G401 (cell line): ENCODE measurements at places on chromosomes 13 and 19.
A peak's percentile ranks its signal among the peaks of the same experiment; 100 is the strongest.

DNA sequence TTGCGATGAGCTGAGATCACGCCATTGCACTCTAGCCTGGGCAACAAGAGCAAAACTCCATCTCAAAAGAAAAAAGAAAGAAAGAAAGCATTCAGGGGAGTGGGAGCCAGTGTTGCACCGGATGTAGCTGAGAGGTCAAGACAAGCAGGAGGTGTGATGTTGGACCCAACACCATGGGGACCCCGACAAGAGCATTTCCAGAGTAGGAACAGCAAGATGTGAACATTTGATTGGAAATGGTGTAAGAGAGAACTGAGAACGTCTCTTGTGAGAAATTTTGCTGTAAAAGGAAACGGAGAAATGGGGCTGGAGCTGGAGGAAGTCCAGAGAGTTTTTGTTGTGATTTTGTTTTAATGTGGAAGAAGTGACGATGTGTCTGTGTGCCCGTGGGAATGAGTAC lies 15.8 kb upstream of the DPF1 start:
- DNase-seq, result no peak

DNA sequence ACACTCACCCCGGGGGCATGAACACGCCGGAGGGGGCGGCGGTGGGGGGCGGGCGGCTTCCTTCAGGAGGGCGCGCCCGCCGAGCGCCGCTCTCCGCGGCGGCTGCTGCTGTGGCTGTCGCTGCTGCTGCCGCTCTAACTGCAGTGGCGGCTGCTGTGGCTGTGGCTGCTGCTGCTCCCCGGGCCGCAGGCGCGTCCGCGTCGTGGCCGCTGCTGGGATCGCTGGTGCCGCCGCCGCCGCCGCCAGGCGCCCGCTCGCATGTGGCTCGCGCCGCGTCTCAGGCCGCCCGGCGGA lies at the start of gene BBC3:
Gene BBC3 (minus strand): TSS at position 279 of the 294 bp plus-strand sequence. CDS start 2,768 bp downstream, outside the sequence.
- no peak for DNase-seq

DNA sequence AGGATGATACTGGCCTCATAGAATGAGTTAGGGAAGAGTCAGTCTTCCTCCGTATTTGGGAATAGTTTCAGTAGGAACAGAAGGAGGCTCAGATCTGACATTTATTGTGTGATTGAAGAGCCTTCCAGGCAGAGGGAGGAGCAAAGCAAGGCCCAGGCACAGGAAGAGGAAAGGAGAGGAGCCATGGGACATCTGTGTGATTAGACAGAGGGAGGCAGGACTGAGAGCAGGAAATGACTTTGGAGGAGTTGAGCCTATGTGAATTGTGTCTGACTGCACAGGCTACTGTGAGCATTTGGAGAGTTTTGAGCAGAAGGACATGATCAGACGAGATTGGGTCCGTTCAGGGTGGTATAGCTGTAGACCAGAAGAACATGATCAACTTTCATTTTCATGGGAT lies 8.5 kb downstream of the SIGLEC7 start:
- DNase-seq, result no peak

GRCh38 chr19:30223866-30224688 lies 148.1 kb upstream of the ZNF536 start:
- DNase-seq, result peak; percentile 61

DNA sequence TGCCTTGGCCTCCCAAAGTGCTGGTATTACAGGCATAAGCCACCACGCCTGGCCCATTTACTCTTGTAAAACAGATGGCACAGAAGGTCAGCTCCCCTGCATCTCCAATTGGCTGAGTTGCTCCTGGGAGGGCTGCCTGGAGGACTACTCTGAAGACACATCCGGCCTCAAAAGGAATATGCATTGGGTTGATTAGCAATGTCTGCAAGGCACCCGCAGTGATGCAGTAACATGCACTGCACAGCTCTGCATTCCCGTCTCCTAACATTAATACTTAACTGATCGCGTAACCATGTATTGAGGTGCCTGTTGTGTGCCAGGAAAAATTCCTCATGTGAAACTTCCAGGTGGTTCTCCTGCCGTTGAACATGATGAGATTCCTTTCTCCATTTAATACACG lies 5.0 kb downstream of the ELAVL3 start:
- DNase-seq, result peak; percentile 75

- no peak for DNase-seq
Measured at GRCh38 chr13:112702341-112702985, 12.6 kb downstream of the ATP11A start.

GRCh38 chr13:111577208-111577828 lies 256.9 kb downstream of the TEX29 start:
- no peak for DNase-seq

DNA sequence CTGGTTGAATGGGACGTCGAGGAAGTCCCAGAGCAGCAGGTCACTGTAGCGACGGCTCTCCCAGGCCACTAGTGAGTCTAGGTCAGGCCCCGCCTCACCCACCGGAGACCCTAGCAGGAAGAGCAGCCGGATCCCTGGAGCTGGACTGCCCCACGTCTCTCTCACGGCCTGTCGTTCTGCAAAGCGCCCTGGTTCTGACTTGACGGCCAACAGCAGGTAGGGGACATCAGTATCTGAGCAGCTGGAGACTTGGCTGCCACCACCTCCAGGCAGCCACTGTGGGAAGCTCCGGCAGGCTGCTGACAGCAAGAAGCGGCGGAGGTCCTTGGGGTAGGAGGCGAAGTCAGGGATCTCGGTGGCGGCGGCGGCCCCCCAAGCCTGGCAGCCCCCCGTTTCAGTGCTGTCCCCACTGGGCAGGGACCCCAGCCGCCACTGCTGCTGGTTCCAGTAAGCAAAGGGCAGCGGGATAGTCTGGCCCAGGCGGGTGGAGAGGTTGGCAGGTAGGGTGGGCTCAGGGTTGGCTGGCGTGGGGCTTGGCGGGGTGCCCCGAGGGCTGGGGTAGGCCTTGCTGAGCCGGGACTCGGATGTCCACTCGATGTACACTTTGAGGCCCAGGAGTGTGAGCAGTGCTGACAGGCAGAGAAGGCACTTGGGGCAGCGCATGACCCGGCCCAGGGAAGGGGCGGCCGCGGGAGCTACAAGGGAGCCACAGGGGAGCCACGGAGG lies 895 bp downstream of the B3GNT8 start:
- DNase-seq, result no peak

DNA sequence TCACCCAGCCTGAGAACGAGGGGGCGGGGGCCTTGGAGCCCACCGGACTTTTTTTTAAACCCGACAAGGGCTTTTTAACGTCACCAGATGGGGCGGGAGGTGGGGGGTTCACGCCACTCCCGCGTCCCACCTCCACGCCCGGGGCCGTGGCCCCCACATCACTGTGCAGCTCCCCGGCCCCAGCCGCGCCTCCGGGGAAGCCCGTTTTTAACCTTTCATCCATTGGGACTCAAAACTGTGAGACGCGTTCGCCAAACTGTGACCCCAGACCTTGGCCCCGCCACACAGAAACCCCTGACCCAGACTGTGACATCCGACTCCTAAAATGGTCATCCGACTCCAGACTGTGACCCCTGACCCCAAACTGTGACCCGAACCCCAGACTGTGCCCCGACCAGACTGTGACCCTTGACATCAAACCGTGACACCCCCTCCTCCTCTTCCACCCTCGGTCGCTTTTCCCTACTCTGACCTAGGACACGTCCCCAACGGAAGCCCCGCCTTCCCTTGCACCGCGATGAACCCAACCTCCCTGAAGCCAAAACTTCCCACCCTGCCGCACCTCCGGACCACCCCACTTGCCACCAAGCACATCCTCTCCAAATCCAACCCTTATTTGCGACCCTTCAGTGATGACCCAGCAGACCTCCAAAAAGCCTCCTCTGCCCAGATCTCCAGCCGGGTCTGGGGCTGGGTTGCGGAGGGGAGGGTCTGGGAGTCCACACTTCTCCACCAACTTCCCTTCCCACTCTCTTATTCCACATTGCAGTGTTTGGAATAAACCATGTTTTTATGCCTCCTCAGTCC lies 1.5 kb upstream of the GRWD1 start:
- DNase-seq, result no peak

DNA sequence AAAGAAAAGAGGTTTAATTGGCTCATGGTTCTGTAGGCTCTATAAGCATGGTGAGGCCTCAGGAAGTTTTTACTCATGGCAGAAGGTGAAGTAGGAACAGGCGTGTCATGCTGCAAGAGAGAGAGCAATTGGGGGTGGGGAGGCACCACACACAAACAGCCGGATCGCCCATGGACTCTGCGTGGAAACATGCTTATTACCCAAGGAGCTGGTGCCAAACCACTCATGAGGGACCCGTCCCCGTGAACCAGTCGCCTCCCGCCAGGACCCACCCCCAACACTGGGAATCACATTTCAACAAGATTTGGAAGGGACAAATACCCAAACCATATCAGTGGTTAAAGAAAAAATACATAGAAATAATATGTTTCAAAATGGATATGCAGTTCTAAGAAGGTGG lies 174.6 kb upstream of the RNF113B start:
- no peak for DNase-seq
